Amygdala (tissue), 56 donors: ENCODE measurements at places on chromosomes 3 and 15.

GRCh38 chr3:59559721-59560435, 510.1 kb upstream of the CFAP20DC start:
- DNase-seq, result no peak

GRCh38 chr15:90981681-90982080, 12.7 kb downstream of the PRC1 start:
- no peak for DNase-seq

DNA sequence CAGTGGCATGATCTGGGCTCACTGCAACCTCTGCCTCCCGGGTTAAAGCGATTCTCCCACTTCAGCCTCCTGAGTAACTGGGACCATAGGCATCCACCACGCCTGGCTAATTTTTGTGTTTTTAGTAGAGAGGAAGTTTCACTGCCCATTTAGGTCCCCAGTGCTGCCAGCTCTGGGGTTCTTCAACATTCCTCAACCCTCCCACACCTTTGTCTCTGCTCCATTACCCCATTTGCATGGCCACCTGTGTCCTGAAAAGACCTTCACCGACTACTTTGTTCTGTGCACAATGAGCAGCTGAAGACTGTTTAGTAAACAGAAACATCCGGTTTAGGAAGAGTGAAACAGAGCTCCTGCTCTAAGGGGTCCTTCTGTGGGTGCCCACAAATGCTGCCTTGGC, 92.0 kb downstream of the FAM43A start:
- no peak for DNase-seq

- no peak for DNase-seq
Observed at GRCh38 chr15:73749533-73749932, 3.6 kb downstream of the INSYN1 start.

GRCh38 chr3:148075771-148076716, 621.7 kb upstream of the AGTR1 start:
- no peak for DNase-seq

- DNase-seq, result no peak
Observed at GRCh38 chr15:66866656-66867055, 164.6 kb downstream of the SMAD6 start.

DNA sequence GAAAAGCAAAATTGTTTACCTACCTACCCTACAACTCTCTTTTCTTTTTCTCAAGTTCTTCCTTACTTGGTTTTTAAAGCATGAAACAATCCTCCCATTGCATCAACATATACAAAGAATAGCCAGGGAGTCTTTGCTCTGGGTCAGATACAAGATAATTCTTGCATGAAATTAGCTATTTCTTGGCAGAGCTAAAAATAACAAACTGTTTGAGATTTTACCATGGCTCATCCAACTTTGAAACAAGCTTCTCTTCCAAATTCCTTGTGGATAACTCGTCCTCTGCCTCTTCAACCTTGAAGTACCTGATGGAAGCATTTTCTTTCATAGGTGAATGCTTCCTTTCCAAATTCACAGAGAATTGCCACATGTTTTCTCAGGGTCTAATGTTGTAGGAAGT, 9.2 kb upstream of the CBLB start:
- DNase-seq, result no peak

DNA sequence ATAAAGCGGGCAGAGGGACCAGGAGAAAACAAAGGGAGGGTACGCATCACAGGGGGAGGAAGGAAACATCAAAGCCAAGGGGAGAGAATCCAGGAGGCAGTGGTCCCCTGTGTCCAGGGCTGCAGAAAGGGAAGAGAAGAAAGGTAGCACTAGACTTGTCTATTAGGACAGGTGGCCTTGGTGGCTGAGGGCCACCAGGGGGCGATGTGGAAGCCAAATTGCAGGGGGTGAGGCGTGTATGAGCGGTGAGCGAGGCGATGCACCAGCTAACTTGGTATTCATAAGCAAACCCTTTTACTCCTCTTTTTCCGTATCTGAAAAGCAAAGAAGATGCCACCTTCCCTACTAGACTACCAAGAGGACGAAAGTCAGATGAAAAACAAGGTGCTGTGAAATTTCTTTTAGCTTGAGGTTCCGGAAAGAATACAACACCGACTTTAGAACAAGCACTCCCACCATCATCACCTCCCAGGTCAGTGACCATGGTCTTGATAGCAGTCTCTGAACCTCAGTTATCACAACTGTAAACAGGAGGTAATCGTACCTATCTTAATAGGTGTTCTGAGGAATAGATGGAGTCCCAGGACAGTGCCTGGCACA, 654.4 kb upstream of the ADAMTS9 start:
- DNase-seq, result no peak

- no peak for DNase-seq
Observed at GRCh38 chr15:33449810-33450209, 139.0 kb downstream of the RYR3 start.

- no peak for DNase-seq
Observed at GRCh38 chr3:139676632-139677387, 962 bp downstream of the NMNAT3 start.

- no peak for DNase-seq
Observed at GRCh38 chr3:44080474-44081072, 161.1 kb upstream of the TOPAZ1 start.

DNA sequence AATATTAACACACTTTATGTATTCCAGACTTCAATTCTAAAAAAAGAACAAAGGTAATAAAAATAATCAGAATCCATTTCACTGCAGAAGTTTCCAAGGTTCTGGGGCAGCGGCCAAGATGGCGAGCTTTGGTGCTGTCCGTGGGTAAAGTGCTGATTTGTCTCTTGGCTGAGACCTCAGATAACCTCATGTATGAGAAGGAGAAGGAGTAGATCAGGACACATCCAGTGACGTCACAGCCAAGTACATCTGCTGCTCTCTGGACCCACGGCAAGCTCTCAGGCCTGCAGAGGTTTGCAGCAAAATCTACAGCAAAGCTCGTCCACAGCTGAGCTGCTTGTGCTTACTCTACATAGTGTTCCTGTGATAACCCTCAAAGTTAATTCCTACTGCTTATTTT, 165.7 kb downstream of the MAGI1 start:
- no peak for DNase-seq

DNA sequence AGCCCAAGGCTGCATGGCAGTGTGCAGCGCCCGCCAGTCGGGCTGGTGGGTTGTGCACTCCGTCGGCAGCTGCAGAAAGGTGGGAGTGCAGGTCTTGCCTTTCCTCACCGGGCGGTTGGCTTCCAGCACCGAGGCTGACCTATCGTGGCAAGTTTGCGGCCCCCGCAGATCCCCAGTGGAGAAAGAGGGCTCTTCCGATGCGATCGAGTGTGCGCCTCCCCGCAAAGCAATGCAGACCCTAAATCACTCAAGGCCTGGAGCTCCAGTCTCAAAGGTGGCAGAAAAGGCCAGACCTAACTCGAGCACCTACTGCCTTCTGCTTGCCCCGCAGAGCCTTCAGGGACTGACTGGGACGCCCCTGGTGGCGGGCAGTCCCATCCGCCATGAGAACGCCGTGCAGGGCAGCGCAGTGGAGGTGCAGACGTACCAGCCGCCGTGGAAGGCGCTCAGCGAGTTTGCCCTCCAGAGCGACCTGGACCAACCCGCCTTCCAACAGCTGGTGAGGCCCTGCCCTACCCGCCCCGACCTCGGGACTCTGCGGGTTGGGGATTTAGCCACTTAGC, 4.3 kb downstream of the ISL2 start:
- DNase-seq, result no peak

- no peak for DNase-seq
Observed at GRCh38 chr3:187136936-187137335, 2.4 kb downstream of the RPL39L start.

DNA sequence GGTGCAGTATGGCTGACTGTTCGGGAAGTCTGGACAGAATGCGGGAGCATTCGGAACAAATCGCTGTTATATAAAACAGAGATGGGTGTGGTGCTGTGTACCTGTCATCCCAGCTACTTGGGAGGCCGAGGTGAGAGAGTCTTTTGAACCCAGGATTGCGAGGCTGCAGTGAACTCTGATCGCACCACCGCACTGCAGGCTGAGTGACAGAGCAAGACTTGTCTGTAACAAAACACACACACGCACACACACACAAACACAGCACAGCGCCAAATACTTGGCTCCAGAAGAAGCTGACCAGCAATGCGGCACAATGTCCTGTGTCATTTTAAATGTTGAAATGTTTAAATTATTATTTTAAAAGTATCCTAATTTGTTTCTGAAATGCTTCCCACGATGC, 12.6 kb downstream of the RFTN1 start:
- DNase-seq, result no peak

DNA sequence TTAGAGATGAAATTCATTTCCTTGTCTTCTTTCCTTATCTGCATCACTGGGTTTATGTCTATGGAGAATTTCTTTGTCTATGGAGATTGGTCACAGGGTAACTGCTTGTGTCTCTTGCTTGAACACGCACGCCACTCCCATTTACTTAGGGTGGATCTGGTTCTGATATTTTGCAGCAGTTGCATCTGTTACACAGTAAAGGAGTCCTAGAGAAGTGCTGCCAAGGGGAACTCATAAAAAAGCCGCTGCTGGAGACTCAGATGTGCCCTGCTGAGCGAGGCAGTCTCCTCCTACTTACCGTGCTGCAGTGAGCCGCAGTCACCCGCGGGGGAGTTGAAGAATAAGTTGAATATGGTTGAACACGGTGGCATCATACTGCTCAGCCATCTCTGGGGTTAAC, 105.2 kb upstream of the KLHL25 start:
- DNase-seq, result no peak

GRCh38 chr3:13491206-13491974, 11.3 kb downstream of the HDAC11 start:
- no peak for DNase-seq

- no peak for DNase-seq
Observed at GRCh38 chr15:39884351-39884750, 35.7 kb downstream of the GPR176 start.

- no peak for DNase-seq
Observed at GRCh38 chr15:100571592-100572167, 30.3 kb downstream of the LINS1 start.

- no peak for DNase-seq
Observed at GRCh38 chr3:31880482-31881078, 100.5 kb downstream of the OSBPL10 start.

GRCh38 chr15:63499611-63500010, 4.8 kb upstream of the USP3 start:
- DNase-seq, result no peak

DNA sequence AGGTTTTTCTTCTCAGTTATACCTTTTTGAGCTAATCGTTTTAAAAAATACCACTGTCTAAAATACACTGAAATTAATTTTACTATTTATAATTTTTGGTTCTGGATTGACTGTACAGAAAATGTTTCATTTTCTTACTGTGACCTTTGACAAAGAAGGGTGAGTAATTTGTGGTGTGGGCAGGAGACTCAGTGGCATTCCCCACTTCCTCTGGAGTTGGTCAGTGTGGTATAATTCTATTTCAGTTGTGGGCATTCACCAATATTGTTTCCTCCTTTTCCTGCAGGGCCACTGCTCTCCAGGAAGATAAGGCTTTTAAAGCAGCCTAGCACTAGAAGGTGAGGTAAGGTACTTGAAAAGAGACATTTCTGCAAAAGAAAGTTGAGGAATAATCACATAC, 6.5 kb downstream of the DAG1 start:
- no peak for DNase-seq

- DNase-seq, result no peak
Observed at GRCh38 chr3:114831861-114832260, 315.2 kb downstream of the ZBTB20 start.

- no peak for DNase-seq
Observed at GRCh38 chr3:125437631-125438435, 62.7 kb upstream of the ZNF148 start.

GRCh38 chr3:19473971-19474580, 325.8 kb downstream of the KCNH8 start:
- no peak for DNase-seq

GRCh38 chr3:31051226-31051625, 156.8 kb upstream of the GADL1 start:
- no peak for DNase-seq

DNA sequence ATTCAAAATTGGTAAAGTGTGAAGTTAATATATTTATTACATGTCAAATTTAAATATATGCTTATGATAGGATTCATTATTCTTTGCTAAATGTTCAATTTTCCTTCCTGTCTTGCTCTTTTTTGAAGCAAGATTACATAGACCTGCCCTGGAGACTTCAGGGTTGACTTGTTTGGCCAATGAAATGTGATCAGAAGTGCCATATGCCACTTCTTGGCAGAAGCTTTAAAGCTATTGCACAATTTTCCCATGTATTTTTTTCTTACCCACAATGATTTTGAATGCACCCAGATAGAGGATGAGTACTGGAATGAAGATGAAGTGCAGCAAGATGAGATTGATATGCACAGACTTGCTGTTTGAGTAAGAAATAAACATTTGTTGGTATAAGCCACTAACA, 406.3 kb upstream of the BCHE start:
- DNase-seq, result no peak

DNA sequence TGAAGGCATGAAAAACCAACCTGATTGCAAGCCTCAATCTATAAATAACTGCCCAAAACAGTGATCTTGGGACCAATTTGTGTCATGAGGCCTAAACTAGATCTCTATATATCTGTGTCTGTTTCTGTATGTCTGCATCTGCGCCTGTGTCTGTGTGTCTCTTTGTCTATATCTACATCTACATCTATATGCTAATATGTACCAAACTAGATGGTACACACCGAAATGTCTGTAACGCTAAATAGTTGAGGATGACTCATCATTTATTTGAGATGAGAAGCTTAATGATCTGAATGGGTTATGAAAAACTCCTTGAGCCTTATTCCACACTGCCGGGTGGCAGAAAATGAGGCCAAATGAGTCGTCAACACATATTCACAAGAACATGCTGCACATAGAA, 982.3 kb downstream of the ROBO2 start:
- no peak for DNase-seq

- peak; percentile 4 for DNase-seq
Observed at GRCh38 chr3:130915567-130916292, 21.8 kb downstream of the ATP2C1 start.

DNA sequence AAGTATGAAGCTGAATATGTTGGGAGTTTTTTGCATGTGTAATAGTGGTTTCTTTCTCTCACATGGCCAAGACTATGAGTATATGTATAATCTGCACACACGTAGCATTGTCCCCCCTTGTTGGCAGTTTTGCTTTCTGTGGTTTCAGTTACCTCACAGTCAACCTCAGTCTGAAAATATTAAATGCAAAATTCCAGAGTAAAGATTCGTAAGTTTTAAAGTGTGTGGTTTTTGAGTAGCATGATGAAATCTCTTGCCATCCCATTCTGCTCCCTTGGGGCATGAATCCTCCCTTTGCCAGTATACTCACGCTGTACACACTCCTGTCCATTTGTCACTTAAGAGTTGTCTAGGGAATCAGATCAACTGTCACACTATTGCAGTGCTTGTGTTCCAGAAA, 742.0 kb upstream of the CCDC54 start:
- DNase-seq, result no peak

DNA sequence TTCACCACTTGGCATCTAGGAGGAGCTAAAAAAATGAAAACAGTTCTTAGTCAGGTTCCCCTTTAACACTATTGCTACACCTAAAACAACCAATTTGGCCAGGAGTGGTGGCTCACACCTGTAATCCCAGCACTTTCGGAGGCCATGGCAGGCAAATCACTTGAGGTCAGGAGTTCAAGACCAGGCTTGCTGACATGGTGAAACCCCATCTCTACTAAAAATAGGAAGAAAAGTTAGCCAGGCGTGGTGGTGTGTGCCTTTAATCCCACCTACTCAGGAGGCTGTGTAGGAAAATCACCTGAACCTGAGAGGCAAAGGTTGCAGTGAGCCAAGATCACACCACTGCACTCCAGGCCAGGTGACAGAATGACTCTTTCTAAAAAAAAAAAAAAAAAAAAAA, 124.1 kb downstream of the DGKG start:
- no peak for DNase-seq
